ENCODE measurements at places on chromosomes 2 and 18.

DNA sequence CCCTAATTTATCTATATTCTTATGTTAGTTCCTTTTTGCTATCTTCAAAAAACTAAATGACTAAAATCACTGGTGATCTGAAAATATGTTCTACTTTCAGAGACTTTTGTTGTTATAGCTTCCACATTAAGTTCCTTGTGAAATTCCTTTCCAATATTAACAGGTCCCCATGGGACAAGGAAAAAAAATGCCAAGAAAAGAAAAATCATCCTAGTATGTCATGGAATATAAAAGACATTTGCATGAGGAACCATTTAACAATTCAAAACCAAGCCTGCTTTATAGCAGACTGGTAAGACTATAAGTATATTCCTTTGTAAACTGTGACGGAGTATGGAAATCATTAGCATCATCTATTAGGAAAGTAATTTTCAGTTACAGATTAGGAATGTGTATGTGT is 48.1 kb downstream of the COBLL1 start:
- DNase-seq = no peak

DNA sequence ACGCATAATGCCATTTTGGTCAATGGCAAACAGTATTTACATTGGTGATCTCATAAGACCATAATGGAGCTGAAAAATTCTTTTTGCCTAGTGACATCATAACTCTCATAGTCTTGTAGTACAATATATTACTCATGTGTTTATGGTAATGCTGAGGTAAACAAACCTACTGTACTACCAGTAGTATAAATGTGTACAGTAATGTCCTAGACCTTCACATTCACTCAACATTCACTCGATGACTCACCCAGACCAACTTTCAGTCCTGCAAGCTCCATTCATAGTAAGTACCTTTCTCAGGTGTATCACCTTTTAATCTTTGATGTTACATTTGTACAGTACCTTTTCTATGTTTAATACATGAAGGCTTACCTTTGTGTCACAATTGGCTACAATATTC is 558.2 kb upstream of the PIK3C3 start:
- DNase-seq = no peak

- no peak for DNase-seq
Measured at GRCh38 chr18:69261406-69261805, 139.3 kb upstream of the DOK6 start.

DNA sequence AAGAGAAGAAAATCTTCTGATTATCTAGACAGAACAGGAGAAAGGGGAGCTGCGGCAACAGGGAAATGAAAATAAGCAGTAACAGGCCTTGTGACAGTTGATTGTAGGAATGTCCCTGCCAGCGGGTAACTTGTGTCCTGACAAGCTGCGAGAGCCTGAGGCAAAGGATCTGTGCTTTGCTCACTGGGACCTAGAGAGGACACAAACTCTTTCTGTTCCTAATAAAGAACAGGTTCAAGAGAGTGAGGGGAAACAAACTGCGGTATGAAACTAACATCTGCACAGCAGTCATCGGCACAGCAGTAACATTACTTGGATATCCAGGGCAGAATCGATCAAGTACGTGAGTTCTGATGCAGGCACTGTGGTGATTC is 103.7 kb upstream of the THOC1 start:
- no peak for DNase-seq

- DNase-seq = no peak
Measured at GRCh38 chr2:39512941-39513340, 75.9 kb upstream of the MAP4K3 start.

GRCh38 chr2:196284866-196285557 is 113.6 kb upstream of the STK17B start:
- no peak for DNase-seq

GRCh38 chr18:23752363-23752762 is 63.1 kb downstream of the LAMA3 start:
- DNase-seq = no peak

GRCh38 chr2:64534363-64534762 is 10.2 kb downstream of the AFTPH start:
- DNase-seq = no peak

DNA sequence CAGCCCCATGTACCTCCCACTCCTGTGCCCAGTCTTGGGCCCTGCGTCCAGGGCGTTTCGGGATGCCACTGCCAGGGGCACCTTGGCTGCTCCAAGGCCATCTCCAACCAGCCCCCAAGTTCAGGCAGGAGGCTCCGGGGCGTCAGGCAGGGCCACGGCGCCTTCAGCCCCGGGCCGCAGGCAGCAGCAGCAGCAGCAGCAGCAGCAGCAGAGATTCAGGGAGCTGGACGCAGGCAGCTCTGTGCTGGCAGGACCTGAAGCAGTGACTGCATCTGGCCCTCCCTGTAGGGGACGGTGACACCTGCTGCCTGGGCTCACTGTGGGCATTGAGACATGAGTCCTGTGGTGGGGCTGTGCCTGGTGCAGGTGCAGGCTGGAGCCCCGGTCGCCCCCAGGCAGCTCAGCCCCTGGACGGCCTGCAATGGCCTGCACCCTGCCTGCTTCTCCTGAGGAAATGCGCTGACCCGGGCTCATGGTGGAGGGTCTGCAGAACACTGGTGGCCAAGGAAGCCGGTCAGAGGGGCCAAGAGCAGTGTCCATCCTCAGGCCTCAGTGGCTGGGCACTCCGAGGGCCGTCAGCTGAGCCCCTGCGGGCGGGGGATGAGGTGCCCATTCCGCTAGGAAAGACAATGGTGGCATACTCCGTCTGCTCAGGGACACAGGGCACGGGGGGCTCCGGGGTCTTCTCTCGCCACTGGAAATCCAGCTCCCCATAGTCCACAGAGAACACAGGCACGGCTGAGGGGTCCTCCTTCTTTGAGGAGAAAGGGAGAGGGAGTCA is 8.0 kb downstream of the PDCD1 start:
- DNase-seq = no peak

DNA sequence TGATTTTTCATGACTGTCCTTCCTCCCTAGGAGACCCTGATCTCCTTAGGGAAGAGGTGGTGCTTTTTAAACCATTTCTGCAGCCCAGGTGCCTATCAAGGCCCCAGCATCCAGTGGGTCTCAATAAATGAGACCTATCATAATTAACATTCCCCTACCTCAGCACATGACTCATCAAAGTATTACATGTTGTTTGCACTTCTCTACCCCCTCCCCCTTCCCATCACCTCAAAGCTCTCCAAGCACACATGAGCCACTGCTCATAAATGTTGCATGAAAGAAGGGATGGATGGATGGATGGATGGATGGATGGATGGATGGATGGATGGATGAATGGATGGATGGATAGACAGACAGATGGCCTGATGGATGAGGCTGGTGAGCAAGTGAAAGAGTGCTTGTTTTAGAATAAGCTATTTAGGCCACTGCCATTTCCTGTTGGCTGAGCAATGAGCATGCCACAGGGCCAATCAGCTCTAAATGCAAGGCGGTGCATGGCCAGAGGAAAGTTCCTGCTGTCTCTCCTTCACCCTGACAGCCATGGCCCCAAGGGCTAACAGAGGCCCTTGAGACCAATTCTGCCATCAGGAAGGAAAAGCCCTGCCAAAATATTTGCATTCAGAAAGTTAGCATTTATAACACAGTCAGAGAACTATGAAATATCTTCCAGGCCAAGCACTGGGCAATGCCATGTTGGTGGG is 20.9 kb upstream of the STEAP3 start:
- DNase-seq = no peak

- DNase-seq = peak; percentile 34
Measured at GRCh38 chr2:74440378-74441169, 1.2 kb downstream of the RTKN start.

DNA sequence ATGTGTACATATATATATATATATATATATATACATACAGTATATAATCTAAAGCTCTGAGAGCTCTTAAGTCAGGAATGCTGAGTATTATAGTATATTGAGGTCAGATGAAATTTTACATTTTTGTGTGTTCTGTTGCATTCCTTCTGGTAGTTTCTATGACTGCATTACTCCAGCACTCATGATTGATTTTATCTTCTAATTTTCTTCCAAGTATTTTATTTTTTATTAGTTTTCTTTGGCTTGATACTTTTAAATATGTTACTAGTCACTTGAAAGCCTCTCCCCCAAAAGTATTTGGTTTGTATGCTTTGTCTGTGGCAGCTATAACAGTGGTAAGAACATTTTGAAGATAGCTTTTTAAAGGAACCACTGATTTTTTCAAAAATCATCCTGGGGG is 25.0 kb downstream of the METTL21A start:
- peak; percentile 11 for DNase-seq

- DNase-seq = no peak
Measured at GRCh38 chr2:218856167-218856895, 3.3 kb upstream of the WNT6 start.

DNA sequence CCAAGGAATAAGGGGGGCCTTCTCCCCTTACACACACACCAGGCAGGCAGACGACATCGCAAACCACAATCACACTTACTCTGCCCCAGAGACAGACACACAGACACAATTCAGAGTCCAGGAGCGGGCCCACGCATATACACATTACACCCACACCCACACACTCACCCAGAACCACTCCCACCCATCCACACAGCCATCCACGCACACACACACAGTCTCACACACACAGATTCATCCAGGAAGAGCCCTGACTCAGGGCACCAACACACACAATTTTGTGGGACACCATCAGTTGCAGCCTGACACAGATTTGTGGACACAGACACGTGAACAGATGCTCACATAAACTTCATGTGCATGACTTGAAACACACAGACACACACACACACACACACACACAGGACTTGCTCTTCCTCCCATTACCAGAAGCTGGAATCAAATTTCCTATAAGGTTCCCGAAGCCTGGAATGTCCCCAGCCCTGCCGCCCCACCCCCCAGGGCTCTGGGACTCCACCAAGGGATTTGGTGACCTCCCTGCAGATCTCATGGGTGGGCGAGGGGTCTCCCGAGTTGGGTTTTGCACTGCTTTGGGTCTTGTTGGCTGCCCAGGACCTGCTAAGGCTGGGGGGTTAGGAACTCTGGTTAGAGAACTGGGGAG is 23.5 kb downstream of the TNS1 start:
- no peak for DNase-seq

Data from GM04503 (cell line).